ENCODE measurements at places on chromosomes 5 and 9.

DNA sequence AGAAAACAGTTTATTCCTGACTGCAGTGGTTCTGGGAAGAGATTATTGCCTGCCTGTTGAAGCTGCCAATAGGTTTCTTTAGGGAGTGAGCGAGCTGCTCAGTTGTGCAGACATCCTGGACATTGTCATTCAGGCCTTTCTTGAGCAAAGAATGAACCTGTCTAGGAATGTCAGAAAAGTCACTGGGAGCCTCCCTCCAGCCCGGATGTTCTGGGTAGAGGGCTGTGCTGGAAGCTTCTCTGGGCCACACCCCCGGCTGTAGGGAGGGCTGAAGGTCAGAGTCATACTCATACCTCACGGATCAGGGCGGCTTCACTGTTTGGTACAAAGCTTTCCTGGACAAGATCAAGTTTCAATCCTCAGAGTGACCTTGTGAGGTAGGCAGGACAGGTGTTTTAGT is 33.4 kb upstream of the TBC1D2 start:
- no peak for DNase-seq

DNA sequence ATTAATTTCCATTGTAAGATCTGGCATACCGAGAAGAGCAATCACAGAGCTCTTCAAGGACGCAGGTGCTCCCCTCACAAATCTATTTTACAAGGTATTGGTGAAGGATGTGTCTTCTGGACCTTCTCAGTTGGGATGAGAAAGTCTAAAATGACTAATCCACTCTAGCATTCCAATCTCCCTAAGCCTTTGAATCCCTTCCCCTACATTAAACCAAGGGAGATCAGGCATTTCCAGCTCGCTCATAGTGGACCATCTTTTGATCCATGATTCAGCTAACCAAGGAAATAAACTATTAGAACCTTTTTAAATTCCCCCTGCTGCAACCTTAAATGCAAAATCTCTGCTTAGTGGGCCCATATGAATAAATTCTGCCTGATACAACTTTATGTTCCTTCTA is 95.9 kb upstream of the FBN2 start:
- DNase-seq, result no peak

- no peak for DNase-seq
Measured at GRCh38 chr5:33969572-33970452, 14.7 kb downstream of the SLC45A2 start.

DNA sequence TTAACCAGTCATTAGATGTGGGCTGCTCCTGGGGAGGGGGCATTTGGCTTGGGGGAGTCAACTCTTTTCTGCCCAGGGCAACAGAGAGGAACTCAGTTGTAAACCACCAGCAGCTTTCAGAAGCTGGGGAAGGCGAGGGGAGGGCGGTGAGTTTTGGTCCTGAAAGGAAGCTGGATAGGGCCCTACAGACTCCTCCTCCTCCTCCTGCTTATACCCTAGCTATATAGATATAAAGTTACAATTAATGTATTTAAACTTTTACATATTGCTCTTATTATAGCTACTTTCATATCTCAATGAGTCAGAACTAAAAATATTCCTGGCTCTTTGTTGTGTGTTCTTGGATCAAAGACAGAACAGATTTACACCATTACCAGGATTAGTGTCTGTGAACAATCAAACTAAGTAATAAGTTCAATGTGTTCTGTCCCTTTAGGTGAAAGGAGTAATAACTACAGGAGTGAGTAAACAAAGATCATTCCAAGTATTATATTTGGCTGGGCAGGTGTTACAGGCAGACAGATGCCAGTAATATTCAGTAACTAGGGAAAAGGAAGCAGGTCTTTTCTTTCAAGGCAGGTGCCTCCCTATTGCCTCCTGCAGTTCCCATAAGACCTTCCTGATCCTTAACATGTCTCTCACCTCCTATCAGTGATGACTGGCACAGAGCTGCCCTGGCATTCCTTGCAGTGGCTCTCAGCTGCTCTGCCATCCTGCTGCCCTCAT is 20.5 kb upstream of the VPS13A start:
- no peak for DNase-seq

- no peak for DNase-seq
Measured at GRCh38 chr5:90446961-90447360, 27.6 kb downstream of the MBLAC2 start.

DNA sequence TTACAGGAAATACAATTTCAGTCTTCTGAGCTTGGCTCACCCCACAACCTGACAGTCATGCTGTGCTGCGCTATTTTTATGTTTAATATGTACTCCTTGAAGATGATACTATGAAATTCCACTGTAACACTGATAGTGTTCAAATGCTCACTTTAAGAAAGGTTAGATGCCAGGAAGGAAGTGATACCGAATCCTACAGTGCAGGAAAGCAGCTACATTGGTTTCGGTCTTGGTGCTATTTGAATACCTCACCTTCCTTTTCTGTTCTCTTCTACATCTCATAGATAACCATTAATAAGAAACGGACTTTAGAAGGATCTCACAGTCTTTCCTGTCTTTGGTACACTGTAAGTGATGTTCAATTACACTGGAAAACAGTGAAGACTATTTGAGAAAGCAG is 117.6 kb downstream of the SEMA5A start:
- DNase-seq, result no peak

GRCh38 chr5:40490464-40491111 is 189.1 kb upstream of the PTGER4 start:
- no peak for DNase-seq

GRCh38 chr5:71922584-71923106 is 184.6 kb upstream of the MAP1B start:
- DNase-seq, result no peak

- no peak for DNase-seq
Measured at GRCh38 chr9:97793067-97793466, 60.0 kb upstream of the FOXE1 start.

DNA sequence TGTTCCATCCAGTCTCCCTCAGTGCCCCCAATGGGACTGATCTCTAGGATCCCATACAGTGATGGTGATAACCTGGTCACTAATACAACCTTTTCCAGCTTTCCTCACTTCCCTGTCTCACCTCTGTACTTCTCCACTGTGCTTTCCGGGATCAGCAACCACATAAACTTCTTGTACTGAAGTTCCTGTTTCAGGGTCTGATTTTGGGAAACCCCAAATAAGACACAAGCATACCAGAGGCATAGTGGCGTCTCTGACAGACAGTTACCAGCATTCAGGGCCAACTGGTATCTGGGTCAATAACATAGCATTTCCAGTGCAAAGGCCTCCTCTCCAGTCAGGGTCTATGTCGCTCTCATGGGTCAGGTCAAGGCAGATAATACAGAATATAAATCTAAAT is 64.3 kb downstream of the GLDC start:
- no peak for DNase-seq

DNA sequence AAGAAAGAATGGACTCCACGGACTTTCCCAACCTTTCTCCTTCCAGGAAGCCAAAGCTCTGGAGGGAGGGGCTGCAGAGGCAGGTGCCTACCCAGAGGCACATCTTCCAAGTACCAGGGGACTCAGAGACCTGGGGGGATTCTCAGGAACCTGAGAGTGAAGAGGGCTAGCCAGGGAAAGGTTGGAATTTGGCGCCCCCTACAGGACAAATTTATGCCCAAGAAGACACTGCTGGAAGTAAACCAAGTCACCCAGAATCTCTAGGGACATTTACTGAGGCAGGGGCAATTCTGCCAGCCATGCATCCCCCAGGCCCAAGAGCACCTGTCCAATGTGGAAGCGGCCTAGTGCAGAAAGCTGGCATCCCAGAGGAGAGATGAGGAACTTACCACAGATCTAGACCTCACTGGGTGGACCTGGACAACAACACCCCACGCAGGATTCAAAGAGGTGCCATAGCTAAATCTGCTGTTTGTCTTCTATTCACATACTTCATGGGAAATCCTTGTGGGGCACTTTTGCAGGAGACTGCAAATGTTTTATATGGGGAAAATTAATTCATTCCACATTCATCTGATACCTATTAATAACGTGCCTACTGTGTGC is 25.9 kb upstream of the IDNK start:
- DNase-seq, result no peak

DNA sequence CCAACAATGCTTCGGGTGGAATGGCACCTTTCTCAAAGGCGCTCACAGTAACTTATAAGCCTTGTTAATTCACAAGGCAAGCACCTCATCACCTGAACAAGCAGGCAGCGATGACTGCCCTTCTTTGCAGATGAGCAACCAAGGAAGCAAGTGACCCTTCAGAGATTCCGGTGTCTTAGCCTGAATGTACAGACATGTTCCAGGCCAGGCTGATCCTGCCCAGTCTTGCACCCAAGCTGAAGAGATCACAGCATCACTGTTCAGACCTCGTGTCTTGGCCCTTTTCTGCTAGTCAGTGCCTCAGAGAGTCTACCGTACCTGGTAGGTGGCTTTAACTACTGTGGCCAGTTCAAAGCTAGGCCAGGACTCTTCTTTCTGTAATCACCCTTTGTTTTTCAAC is 94.7 kb upstream of the ERCC6L2 start:
- no peak for DNase-seq

GRCh38 chr9:125432715-125433385 is 171.2 kb downstream of the GAPVD1 start:
- DNase-seq, result no peak

- no peak for DNase-seq
Measured at GRCh38 chr5:28400076-28400475, 1361.7 kb upstream of the CDH9 start.

- no peak for DNase-seq
Measured at GRCh38 chr9:125049212-125050049, 93.9 kb downstream of the SCAI start.

DNA sequence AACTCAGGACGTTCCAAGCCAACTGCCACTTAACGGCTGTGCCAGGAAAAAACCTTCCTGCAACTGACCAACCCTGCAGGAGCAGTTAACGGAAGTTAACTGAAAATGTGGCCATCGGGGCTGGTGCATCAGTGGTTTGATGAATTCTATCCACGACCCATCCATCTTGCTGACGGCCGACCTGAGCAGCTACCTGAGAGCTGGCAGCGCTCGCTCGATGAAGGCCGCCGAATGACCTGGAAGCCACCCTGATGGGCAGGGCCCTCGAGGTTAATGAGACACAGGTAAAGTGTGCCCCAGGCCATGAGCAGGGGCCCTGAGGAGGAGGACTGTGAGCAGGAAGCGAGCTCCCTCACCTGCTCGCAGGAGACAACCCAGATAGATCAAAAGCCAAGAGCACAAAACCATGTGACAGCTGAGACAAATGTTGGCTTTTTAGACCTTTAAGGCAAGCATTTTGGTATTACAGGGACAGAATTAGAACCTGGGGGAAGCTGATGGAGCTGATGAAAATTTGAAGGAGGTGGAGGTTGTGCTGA is 35.3 kb upstream of the FLT4 start:
- no peak for DNase-seq

GRCh38 chr9:18480662-18481093 is 6.7 kb downstream of the ADAMTSL1 start:
- DNase-seq, result no peak

GRCh38 chr9:2800394-2801179 is 43.3 kb downstream of the PUM3 start:
- DNase-seq, result no peak

- DNase-seq, result no peak
Measured at GRCh38 chr5:149711338-149711737, 18.8 kb upstream of the PPARGC1B start.

- DNase-seq, result no peak
Measured at GRCh38 chr5:34707451-34708107, 51.5 kb downstream of the RAI14 start.

GRCh38 chr9:119240546-119240945 is 128.7 kb downstream of the BRINP1 start:
- DNase-seq, result no peak

- DNase-seq, result no peak
Measured at GRCh38 chr9:89277454-89277853, 33.5 kb upstream of the CKS2 start.

DNA sequence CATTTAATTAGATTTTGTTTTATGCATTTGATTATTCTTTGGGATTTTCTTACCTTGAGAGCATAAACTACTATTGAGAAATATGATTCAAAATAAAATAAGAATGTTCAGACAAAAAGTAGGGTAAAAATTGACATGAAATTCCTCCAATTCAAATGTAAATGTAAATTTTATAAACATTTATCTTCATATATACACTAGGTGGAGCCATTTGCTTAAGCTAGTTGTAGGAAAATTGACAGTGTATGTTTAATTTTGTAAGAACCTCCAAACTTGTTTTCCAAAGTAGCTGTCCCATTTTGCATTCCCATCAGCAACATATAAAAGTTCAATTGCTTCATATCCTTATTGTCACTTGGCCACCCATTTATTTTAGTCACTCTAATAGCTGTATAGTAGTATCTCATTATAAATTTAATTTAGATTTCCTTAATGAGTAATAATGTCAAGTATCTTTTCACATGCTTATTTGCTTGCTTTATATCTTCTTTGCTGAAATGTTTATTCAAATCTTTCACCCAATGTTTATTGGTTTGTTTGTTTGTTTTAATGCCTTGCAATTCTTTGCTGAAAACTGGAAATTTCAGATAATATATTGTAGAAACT is 37.6 kb upstream of the SLCO6A1 start:
- DNase-seq, result no peak

DNA sequence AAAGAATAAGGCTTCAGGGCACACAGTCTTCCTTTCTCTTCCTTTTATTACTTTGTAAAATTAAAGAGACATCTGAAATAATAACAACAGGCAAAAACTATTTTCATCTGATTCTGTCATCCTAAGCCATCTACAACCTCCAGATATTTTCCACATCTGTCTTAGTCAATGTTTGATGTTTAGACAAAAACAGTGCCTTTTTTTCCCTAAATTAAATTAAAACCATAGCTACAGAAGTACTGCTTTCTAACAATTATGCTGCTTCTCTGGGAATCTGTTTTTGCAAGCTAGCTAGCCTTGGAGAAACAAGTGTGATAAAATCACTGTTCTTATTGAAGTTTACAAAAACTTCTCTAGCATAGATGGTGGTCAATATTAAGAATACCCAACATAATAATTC is 95.4 kb downstream of the KIAA0825 start:
- DNase-seq, result no peak

DNA sequence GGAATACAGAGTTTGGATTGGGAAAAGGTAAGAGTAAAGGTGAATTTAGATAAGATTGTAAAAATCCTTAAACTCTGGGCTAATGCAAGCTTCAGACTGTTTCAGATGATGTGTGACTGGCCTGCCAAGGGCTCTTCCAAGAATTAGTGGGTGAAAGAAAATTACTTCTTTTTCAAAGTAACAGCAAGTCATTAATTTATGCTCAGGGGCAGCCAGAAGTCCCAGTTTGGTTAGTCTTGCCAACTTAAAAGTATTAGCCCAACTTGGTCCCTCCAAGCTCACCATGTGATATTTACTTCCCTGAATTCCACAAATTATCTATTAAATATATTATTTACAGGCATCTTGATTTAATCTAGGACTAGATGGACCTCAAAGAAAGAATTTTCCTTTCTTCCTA is 947.8 kb downstream of the NR2F1-AS1 start:
- DNase-seq, result no peak

- no peak for DNase-seq
Measured at GRCh38 chr5:151293624-151294023, 9.9 kb downstream of the SLC36A3 start.
